PC-3 (cell line): ENCODE measurements at places on chromosomes 12 and 14. TPM values are rescaled to one million over a fixed set of nuclear protein-coding genes. Genes with fewer than 3 reads are reported as not detected.

DNA sequence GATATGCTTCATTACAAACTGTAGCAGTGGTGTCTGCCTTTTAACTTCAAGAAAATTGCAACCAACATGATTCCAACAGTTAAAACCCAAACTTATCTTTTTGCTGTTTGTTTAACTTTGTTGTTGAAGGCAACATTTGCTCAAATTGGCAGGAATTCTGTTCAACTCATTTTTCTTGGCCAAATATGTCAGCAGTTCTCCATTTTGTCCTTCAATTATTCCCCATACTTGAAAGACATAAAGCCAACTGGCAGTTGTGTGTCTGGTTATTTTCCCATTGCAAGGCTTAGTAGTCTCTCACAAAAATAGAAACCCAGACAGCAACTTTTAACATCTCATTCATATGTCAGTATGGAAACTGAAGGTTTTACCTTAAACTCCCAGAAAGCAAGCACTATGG is 146.3 kb downstream of the LRIG3 start:
- no peak overlapping the region for H3K4me3 ChIP-seq
- H3K27me3 ChIP-seq: no peaks in the 10 kb centered on the region

FAM161B gene
- 2.8 and 3.5 TPM in 2 replicates for total RNA-seq

DNA sequence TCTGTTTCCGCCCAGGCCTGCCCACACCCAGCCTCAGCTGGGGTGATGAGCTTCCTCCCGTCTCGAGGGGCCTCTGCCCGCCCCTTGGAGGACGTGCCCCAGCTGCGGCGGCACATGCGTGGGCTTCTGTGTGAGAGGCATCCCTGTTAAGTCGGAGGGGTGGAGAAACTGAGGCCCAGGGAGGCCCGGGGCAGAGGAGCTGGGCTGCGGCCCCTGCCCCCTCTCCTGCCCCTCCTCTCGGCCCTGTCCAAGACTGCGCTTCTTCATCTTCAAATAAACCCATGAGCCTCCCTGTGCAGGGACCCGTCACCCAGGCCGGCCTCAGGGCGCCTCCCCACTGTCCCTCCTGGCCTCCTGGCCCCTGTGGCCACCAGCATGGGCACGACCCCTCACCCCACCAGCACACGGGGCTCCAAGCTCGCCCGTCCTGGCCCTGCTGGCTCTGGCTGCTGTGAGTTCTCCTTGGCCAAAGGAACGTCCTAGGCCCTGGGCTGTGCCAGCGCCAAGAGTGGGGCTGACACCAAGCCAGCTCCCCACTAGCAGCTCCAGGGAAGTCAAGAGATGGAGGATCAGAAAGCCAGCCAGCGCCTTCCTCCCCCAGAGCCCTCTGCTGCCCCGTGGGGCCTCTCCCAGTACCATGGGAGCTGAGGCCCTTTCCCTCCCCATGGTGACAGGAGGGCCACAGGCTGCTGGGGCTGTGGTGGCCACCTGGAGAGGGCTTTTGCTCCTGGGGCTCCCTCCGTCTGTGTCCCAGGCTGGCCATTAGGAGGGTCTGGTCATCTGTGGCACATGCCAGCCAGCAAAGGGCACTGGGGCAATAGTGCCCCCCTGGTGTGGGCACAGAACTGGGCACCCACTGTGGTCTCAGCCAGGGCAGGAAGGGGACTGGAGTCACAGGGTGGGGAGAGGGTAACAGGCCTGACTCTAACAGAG is 180.4 kb downstream of the KIF26A start:
- H3K4me3 ChIP-seq: no peak overlapping the region
- no peaks in the 10 kb centered on the region for H3K4me1 ChIP-seq
- no peak overlapping the region for H3K27ac ChIP-seq

STX2 gene
- total RNA-seq: 18.2 and 24.0 TPM in 2 replicates

DUSP16 gene
- 4.4 and 6.7 TPM in 2 replicates for total RNA-seq
